ENCODE measurements at places on chromosomes 4 and X.
A peak's percentile ranks its signal among the peaks of the same experiment; 100 is the strongest.

GRCh38 chrX:57669961-57670360, 10.1 kb downstream of the NLRP2B start:
- no peak for DNase-seq

DNA sequence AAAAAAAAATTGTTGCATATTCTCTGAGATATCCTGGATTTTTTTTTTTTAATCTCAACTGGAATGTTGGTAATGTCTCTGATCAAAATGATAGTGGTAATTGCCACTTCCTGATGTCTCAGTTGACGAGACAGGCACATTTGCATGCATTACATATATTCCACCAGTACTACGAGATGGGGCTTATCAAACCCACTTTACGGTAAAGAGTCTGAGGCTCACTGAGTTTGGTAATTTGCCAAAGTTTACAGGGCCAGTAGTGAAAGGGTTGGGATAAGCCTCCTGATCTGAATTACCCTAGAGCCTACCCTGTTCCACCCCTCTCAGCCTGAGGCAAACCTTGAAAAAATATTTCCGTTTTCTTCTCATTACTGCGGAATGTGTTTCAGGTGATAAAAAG, 5.3 kb downstream of the MAGEB2 start:
- no peak for DNase-seq

- no peak for DNase-seq
Measured at GRCh38 chr4:124710911-124711310, 1.6 kb downstream of the ANKRD50 start.

DNA sequence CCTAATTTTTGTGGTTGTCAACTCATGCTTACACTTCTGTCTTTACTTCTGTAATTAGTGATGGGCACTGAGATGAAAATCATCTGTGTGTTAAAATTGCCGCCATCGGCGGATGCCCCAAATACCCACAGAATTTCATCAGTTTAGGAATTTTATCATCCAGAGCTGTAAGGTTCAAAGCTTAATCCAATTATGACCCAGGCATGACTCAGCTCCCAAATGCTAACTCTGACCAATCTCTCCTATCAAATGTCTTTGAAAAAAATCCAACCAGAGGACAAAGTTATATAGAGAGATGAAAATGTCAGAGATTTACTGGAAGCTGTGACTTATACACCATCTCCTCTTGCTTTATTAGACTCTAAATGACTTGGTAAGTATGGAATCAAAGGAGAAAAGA, 1048.7 kb upstream of the PRKX start:
- no peak for DNase-seq

- peak; percentile 100 for DNase-seq
Measured at GRCh38 chrX:1391707-1392375, at the start of gene SLC25A6. Gene SLC25A6, minus strand, starts transcription at chrX:1392113. Its CDS starts 104 bp downstream, at chrX:1392009.

DNA sequence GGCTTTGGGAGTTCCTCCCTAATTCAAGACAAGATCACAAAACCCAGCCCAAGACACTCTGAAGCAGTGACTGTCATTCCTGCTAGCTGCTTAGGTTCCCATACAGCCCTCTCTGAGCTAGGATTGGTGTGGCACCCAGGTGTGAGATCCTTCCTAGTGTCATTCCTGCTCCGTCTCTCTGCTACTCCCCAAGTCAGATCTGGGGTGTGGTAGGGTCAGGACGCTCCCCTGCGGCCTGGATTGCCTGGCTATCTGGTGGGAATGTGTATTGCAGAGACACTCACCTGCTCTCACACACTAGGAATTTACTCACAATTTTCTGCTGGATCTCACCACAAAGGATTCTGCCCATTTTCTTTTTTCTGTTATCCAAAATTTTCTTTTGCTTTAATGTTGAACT, 560.8 kb upstream of the ATOH1 start:
- no peak for DNase-seq

- DNase-seq = peak; percentile 13
Measured at GRCh38 chrX:73214426-73215094, at the start of gene NAP1L2. Gene NAP1L2, minus strand, starts transcription at chrX:73214851. Its CDS starts 359 bp downstream, at chrX:73214492.

DNA sequence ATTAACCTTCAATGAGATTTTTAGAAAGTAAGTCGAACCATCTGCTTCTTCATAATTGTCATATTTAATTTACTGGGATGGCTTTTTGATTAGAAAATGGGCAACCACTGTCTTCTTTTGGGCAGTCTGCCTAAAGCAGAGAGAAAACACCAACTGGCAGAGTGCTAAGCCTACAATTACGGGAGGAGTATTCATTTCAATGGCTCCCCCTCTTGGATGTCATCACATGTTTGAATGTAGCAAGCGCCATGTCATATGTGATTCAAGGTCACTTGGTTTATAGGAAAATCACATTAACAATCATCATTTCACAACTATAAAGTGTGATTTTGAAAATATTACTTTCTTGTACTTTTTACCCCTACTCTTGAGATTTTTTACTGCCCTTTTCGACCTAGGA, 261.9 kb downstream of the FRMPD4 start:
- no peak for DNase-seq

DNA sequence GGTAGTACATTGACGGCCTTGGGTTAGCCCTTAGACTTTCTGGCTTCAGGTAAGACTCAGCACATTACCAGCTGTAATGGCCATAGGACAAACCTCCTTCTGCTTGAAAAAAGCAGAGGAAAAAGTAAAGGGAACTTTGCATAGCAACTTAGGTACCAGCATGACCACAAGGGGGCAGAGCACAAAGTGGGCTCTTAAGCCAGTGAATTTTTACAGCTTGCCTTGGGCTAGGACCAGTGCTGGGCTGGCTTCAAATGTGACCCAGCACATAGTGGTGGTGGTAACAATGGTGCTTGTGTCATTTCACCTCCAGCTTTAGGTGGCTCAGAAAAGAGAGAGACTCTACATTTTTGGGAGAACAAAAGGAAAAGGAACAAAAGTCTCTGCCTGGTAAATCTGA, 66.1 kb downstream of the KLHL4 start:
- DNase-seq = no peak

GRCh38 chr4:46124773-46125413, 1.0 kb upstream of the GABRG1 start:
- DNase-seq = no peak

- DNase-seq = no peak
Measured at GRCh38 chr4:130985371-130985770, 1889.4 kb downstream of the C4orf33 start.

- no peak for DNase-seq
Measured at GRCh38 chrX:21408307-21408706, 34.1 kb downstream of the CNKSR2 start.

DNA sequence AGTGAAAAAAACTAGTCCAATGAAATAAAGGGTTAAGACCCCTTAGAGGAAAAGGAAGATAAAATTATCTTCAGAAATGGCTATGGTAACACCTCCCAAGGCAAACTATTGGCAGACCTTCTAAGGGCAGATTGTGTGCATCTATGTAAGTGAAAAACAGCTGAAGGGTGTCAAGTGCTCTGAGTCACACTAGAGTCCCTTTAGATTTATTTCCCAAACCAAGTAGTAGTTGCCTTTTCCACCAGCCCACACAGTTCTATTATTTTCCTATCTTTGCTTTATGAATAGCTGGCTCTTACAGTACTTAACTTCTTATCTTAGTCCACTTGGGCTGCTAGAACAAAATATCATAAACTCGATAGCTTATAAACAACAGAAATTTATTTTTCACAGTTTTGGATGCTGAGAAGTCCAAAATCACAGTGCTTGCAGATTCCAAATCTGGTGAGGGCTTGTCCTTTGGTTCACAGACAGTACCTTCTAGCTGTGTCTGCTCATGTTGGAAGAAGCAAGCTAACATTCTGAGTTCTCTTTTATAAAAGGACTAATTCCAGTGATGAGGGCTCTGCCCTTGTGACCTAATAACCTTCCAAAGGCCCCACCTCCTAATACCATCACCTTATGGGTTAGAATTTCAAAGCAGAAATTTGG, 143.6 kb downstream of the GRID2 start:
- no peak for DNase-seq

DNA sequence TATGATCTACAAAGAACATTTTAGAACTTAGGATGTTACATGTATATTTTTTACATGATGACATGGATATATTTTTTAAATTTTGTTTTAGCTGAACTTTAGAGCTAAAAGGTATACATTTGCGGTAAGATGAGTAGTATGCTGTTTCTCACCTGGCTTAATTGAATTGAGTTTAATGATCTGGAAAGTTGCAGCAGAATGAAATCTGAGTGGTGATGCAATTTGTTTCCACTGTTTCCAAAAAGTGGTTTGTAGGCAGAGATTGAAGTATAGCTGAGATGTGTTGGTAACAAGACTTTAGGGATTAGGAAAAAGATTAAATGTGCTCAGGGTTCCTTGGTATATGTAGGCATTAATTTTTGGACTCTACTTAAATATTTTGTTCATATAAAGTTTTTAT, 68.1 kb downstream of the HPF1 start:
- no peak for DNase-seq

DNA sequence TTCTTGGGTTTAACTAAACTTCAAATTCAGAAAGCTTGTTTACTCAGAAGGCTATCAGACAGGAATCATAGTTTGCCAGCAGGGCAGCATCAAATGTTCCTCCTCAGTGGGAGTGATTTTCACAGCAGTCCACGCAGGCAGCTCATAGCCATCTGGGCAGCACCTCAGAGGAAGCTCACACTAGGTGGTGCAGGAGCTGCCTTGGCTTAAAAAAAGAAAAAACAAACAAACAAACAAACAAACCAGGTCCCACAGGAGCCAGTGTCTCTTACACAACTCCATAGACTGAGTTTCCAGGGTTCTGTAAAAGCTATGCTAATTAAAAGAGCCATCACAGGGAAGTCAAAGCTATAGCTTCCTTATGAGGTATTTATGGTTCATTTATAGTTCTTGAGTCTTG, 10.5 kb upstream of the KLHL5 start:
- no peak for DNase-seq

- DNase-seq = peak; percentile 56
Measured at GRCh38 chrX:40174001-40174853, 76.5 kb upstream of the BCOR start.

- DNase-seq = no peak
Measured at GRCh38 chrX:150959557-150959956, 23.6 kb upstream of the HMGB3 start.

GRCh38 chr4:136918772-136919171, 613.5 kb downstream of the PCDH18 start:
- no peak for DNase-seq

DNA sequence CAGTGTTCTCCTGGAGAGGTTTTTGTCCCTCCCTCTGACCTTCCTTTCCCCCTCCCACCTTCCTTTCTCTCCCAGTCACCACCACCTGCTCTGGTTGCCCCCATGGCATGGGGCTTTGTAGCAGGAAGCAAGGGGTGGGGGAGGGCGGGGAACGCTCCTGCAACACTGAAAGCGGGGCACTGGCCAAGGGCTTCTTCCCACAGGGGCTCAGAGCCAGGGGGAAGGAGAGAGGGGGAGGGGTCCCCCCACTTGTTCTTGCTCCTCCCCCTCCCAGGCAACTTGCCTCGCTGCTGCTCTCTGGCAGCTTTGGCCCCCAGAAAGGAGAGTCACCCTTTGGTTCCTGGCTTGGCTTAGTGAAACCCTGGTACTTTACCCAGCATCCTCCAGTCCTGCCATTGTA, 48.4 kb downstream of the BCORL1 start:
- DNase-seq = no peak

- DNase-seq = no peak
Measured at GRCh38 chr4:85151371-85151770, 184.9 kb upstream of the WDFY3 start.

- no peak for DNase-seq
Measured at GRCh38 chr4:173294444-173294843, 39.7 kb downstream of the HMGB2 start.

DNA sequence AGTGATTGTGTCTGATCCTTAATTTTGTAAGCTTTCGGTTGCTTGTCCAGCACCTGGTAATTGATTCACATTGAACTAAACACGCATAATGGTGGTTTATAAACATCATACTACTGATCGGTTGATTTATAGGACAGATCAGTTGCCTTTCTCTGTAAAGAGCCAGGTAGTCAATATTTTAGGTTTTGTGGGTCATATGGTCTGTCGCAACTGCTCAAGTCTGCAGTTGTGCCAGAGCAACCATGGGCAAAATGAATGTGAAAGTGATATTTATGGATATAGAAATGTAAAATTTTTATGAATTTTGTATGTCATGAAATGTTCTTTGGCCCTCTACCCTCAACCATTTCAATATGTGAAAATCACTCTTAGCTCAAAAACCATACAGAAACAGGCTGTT, 8.9 kb downstream of the JADE1 start:
- no peak for DNase-seq

- no peak for DNase-seq
Measured at GRCh38 chr4:113636877-113637276, 124.7 kb downstream of the CAMK2D start.

DNA sequence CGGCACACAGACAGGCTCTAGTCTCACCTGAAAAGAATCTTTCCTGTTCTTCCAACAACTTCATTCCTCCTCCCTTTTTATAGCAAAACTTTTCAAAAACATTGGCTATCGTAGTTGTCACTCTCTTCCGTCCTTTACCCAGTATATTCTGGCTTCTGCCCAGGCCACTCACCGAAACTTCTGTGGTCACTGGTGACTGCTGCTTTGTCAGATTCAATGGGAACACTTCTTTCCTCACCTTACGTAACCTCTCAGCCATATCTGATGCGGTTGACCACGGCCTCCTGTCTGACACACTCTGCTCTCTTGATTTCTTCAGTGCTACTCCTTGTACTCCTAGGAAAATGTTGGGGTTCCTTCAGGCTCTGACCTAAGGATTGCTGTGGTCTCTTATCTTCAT, 9.2 kb upstream of the RNF150 start:
- no peak for DNase-seq

GRCh38 chrX:4451591-4451990, 738.1 kb upstream of the PRKX start:
- DNase-seq = no peak

DNA sequence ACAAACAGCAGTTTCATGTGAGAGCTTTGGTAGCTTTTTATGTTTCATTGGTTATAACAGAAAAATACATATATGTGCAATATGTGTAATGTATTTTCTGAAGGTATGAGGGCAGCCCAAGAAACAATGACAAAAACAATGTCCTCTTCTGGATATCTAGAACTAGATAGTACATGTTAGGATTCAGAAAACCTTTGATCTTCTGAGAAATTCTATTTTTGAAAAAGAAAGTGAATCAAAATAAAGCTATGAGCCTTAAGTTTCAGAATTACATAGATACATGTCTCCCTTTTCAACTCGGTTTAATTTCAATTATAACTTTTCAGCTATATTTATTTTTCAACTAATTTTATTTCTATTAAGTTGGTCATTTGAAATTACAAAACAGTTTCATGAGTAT, 131.9 kb downstream of the REELD1 start:
- no peak for DNase-seq

GRCh38 chrX:3962511-3963311, 249.3 kb upstream of the PRKX start:
- no peak for DNase-seq

DNA sequence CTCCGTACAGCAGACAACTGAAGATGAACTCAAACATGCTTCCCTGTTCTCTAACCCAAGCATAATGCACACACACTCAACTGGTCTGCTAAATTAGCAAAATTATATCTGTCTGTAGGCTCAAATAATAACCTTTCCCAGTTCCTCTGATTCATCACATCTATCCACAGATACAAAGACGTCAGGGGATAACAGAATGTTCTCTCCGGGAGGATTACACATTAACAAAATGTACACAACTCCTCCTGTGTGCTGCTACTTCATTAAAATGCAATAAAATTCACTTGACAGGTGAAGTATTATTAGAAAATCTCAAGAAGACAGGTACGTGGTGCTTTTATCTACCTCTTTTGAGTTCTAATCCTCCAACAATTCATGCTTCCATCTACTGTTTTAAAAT, 57.4 kb downstream of the FAT1 start:
- DNase-seq = no peak

GRCh38 chr4:26574563-26574962, 9.3 kb upstream of the TBC1D19 start:
- no peak for DNase-seq

GRCh38 chr4:150131581-150132228, 53.5 kb downstream of the DCLK2 start:
- DNase-seq = no peak
